PC-9 (cell line): ENCODE measurements at places on chromosomes 4 and X. TPM values are rescaled to one million over a fixed set of nuclear protein-coding genes. Genes with fewer than 3 reads are reported as not detected.

The XAGE1A gene
- not detected in 2 replicates for total RNA-seq

The CFI gene
- 1.6 and 2.2 TPM in 2 replicates for total RNA-seq

The FAM9C gene
- not detected in 2 replicates for total RNA-seq

The PABPC5 gene
- not detected in 2 replicates for total RNA-seq

The RAB40A gene
- 0.90 and 1.0 TPM in 2 replicates for total RNA-seq

The NXT2 gene
- 12.1 and 20.0 TPM in 2 replicates for total RNA-seq

DNA sequence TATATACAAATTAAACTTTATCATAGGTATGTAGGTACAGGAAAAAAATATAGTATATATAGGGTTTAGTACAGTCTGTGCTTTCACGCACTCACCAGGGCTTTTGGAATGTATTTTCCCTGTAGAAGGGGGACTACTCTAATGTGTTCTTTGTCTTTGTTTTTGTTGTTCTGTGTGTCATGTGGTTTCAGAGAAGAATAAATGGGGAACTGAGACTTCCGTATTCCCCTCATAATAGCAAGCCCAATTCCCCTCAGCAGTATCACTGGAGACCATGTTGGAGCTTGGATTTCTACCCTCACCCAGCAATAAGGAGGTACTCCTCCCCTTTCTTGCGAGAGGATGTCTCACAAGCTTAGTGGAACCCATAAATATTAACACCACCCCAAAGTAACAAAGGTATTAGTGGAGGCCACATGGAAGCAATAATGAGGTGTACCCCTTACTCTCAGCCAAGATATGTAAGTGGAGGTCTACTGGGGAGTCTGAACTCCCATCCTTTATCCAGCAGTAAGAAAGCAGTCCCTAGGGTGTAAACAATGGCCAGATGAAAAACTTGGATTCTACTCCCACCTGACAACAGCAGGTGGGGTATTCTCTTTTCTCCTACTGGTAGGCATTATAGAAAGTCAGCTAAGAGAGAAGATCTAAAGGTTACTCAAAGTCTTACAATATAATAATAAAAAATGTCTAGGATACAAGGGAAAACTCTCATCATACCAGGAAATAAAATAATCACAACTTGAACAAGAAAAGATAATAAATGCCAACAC lies 805.4 kb upstream of the GALNTL6 start:
- no peak for DNase-seq

GRCh38 chr4:79526641-79527565 lies 118.9 kb upstream of the GK2 start:
- DNase-seq = no peak

DNA sequence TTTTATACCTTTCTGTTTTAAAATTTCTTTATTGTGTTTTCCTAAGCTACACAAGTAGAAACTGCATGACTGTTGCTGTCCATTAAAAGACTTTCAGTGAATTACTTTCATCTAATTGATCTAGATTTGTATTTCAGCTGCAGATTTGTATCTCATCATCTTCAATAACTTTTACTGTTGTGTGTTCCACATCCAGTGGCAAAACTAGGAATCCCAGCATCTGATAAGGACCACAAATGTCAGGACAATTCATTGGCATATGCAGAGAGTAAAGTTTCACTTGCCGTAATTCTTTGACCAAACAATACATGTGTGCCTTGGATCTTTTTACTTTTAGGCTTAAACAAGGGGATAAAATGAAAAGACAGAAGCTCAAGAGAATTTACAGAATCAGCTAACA lies 112.6 kb downstream of the FBXO8 start:
- no peak for DNase-seq

GRCh38 chr4:42371305-42372252 lies 25.7 kb upstream of the SHISA3 start:
- no peak for DNase-seq

DNA sequence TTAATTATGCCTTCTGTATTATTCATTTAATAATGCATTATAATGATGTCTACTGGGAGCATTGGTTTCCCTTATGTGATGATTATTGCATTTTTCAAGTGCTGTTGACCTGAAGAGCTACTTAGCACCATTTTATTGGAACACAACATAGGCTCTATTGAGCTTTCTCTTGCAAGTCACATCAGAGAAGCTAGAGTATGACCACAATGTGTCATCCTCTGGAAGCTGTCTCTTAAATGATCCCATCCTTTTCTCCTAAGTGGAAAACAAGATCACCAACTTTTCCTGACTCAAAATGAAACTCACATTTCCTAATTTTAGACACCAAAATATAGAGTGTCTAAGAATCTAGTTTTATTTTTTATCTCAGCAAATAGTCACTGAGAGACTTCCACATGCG lies 1451.9 kb downstream of the PCDH7 start:
- no peak for DNase-seq

DNA sequence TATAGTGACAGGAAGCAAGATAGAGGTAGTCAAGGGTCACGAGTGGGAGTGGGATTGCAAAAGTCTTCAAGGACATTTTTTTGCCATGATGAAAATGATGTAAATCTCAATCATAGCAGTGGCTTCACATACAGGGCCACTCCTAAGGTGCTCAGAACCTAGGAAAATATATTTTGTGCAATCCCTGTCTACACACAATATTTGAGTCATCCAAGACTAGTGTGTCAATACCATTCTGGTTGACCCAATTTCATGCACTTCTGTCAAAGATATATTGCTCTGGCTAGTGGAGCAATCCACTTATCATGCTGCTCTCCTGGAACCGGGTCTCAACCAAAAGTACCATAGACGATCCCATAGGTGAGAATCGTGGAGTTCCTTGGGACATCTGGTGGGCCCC lies 24.2 kb upstream of the XPNPEP2 start:
- no peak for DNase-seq

DNA sequence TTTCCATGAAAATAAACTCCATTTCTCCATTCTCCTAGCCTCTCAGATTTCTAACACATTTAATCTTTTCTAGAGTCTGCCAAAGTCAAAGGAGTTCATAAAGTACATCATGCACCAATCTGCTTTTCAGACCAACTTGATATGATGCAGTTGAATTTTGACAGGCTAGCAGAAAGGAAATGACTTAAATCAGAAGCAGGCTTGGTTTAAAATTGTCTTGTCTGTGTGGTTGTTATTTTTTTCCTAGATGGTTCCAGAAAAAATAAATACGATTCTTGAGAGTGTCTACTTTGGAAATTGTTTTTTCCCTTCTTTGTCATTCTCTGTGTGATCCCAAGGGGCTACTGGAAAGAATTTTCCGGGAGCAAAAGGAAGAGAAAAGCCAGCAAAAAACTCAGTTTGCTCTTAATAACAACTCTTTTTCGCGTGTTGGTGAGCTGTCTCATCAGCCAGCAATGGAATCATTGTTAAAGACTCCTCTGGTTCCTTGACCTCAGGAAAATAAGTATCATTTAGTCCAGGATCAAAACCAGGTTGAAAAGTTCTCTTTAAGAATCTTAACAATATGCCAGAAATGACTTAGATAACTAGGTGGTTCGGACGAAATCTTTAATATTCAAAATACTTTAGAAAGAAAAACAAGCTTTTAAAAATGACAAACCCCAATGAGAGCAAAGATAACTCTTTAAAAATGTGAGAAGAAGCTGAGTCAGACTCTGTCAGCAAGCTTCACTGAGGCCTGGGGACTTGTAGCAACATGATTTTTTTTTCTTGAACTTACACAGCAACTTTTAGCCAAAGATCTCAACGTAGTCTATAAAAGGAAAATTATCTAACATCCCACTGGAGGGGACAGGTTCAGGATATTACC lies 49.7 kb upstream of the GAB1 start:
- no peak for DNase-seq

DNA sequence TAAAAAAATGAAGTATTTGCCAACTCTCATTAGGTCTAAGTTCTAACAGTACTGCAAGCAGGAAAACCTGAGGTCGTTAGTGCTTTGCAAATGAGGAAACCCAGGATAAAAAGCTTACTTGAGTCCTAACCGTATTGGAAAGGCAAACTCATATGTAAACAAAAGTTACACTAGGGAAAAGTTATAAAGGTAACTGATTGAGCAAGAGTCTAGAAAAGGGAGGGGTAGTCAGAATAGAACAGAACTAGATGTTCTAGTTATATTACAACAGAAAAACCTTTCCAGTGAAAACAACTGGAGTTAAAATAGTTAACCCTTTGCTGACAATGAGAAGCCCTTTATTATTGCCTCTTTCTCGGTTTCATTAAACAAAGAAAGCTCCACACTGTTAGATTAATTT lies 66.4 kb upstream of the MAOA start:
- DNase-seq = no peak

DNA sequence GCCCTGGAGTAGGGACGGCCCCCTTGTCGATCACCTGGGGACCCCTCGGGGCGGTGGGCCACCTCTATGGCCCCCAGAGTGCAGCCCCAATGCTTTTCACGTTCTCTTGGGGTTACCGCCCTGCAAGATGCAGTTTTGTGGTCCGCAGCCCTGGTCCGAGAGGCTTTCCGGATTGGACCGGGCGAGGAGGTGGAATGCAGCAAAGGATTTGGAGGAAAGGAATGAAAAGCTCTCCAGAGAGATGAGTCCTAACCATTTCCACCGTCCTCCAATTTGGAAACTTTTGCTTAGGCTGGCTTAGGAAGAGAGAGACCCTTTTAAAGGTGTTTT lies 601 bp downstream of the SLC25A43 start:
- no peak for DNase-seq

- no peak for DNase-seq
These were observed 131.0 kb upstream of the HAND2 start for GRCh38 chr4:173661001-173661400.

DNA sequence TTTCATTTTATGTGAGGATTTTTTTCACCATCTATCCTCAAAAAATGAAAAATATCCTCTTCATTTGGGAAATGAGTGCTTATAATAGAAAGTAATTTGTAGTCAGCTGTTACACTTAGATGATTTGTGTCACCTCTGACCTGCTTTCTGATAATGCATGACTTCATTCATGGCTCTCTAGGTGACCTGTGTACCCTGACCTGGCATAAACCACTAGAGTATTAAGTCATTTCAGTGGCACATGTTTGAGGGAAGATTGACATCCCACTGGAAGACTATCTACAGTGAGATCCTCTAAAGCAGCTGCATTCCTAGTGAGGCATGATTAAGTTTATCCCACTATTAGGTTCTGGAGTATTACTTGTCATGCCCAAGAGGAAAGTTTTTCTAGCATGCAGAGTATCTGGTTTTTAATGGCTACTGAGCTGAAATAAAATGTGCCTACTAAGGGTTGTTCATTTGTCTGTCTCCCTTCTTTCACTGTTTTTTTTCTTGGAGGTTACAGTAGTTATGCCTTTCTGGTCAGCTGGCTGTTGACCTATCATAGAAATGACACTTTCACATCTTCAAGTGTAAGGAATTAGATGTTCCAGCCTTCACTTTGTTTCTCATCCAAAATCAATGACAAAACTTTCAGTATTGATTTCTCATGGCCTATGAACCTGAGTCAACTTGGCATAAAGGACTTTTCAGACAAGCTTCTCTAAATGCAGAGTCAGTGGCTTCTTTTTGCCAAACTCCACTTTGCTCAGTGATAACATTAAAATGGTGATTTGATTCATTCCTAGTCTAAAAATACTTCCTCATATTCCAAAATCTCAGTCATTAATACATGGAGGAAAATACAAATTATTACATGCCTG lies 33.1 kb downstream of the TET2 start:
- DNase-seq = no peak

- DNase-seq = no peak
These were observed 51.0 kb upstream of the TFDP3 start for GRCh38 chrX:133269168-133269567.

DNA sequence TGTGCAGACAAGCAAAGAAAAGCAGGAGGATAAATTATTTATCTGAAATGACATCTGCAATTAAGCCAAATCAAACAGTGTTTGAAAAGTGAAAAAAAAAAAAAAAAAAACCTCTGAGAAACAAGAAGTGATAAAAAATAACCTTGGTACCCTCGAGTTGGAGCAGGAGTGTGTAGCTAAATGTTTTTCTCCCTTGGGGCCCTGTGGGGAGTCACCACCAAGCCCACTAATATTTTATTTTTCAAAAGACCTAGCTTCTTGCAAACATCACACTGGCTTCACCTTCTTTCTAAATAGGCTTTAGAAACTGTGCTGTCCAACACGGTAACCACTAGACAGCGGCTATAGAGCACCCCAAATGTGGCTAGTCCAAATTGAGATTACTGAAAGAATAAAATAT lies 47.7 kb downstream of the SNX25 start:
- DNase-seq = no peak

- peak; percentile 45 for DNase-seq
These were observed 38.6 kb upstream of the MSMO1 start for GRCh38 chr4:165288639-165289422.

GRCh38 chrX:21723814-21724213 lies 34.1 kb downstream of the SMPX start:
- no peak for DNase-seq

- no peak for DNase-seq
These were observed 19.2 kb upstream of the ATXN3L start for GRCh38 chrX:13338996-13339515.

DNA sequence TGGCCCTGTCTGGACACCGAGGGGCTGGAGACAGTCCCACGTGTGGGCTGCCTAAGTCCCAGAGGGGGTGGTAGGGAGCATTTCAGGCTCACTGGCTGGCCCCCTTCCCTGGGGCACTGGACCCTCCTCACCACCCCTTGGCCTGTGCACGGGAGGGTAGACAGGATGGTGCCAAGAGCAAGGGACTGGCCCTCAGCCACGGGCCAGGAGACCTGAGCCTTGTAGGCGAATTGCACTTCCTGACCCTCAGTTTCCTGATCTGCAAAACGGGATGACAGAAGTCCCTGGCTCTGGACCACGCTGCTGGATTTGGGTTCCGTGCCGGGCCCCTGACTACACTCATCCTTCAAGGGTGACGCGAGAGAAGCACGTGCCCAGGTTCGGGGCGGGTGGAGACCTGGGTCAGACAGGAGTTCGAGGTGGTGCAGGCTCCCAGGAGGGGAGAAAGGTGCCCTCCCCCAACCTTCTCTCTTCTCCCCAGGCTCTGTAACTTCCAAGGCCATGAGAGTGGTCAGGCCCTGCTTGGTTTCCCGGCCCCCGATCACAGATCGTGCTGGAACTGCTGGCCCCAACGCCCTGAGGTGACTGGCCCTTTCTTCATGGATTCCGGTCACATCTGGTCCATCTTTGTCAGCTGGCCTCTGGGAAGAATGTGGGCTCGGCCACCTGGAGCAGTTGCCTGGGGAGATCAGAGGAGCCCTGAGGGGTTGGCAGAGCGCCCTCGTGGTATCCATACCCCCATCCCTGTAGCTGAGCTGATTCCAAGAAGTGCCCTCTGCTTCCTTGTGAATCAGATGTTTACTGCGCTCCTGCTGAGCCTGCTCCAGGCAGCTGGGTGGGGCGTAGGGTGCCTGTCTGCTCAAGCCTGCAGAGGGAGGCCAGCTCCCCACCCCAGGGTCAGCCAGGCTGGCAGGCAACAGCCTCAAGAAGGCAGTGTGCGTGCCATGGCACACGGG lies 3.3 kb downstream of the SH3BP2 start:
- DNase-seq = peak; percentile 95

- DNase-seq = no peak
These were observed 323.0 kb downstream of the HS3ST1 start for GRCh38 chr4:11105715-11106114.

DNA sequence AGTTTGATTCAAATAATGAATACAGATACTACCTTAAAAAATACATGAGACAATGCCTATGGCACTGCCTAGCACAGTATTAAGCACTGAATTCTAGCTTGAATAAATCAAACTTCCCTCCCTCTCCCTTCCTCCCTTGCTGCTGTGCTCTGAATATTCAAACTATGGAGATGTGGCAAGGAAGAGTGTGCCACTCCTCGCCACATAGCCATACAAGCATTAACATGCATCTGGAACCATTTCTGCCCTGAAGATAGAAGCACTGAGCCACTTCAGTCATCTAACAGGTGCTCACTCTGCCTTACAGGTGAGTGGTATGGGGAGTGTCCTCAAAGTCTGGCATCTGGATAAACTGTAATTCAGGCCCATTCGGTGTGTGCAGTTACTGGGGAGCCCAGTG lies 276.9 kb downstream of the ARHGAP24 start:
- DNase-seq = no peak
